ENCODE measurements at places on chromosomes 12 and 14.
A peak's percentile ranks its signal among the peaks of the same experiment; 100 is the strongest.

DNA sequence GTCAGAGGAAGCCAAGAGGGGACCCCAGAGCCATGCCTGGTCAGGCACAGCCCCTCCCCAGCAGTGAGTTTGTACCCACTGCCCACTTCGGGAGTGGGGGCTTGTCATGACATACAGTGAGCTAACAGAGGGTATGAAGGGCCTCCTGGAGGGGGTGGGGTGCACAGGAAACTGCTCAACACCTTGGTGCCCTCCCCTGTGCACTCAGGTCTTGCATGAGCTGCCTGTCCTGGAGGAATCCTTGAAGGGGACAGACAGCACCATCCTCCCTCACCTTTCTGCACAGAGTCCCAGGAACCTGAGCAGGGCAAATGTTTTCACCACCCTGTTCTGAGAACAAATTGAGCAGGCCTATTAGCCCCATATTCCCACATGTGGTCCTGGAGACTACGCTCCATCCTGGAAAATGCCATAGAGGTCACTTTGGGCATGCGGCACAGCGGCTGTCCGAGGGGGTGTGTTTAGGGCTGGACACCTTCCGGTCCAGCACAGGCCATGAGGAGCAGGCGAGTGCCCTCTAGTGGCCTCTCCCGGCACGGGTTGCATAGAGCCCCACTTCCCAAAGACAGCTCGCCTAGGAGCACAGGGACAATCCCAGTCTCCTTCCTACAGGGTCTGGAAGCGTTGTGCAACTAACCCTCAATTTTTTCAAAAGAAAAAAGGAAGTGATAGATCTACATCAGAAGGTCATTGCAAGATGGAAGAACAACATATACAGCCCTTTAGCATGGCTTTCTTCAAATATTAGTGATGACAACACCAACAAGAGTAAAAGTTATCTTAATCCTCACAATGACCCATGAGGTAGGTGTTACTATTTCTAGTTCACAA is 31.9 kb upstream of the ZFP36L1 start:
- peak; percentile 37 for DNase-seq

DNA sequence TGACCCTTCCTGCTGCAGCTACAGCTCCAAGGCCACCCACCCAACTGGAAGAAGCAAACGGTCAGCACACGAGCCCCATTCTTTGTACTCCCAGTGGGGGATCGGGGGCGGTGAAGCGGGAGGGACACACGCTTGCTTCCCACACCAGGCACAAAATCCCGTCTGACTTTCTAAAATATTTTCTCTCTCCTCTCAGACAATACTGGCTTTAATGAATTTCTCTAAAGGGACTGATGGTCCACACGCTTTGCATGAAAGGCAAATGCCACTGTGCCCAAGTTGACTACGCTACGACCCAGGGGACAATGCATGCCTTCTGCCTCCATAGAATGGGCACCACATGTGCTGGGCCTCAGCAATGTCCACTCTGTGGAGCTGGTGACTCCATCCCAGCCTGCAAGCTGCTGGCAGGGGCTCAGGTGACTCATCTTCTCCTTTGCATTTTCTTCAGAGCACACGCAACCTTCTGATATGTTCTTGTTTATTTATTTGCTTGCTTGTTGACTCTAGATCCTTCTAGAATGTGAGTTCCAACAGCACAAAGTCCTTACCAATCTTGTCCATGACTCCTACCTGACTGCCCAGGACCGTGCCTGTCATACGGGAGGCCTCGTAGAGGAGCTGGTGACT is 15.6 kb downstream of the SYNE3 start:
- DNase-seq = peak; percentile 83

DNA sequence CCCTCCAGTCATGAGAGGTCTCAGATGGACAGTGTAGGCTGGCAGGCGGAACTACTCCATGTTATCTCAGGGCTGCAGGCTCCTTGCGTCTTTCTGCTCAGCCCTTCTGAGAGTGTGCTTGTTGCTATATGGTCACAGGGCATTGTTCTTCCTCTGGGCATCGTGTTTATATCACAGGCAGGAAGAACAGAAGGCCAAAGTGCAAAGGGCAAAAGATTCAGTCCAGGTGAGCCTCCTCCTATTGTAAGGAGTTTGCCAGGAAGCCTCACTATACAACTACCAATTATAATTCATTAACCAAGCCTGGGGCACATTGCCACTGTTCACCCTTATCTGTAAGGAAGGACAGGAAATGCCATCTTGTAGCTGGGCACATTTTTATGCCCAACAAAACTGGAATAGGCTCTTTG is 195.5 kb upstream of the KITLG start:
- DNase-seq = no peak

DNA sequence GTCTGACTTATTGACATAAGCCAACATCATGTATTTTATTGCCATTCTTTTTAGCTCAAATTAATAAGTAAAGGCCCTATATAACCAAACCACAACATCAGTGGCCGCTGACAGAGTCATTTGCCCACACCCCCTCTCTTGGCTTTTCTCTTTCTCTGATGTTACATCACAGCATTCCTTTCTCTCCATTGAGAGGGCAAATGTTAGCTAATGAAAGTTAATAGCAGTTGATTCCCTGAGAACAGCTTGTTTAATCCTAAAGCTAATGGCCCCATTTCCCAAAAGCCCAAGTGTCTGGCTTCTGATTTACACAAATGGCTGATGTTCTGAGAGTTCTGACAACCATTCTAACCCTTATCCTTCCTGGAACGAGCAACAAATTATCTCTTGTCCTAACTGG is 308.8 kb downstream of the SNAPC1 start:
- no peak for DNase-seq

- no peak for DNase-seq
These were observed 96.3 kb downstream of the CACNA1C start for GRCh38 chr12:2149091-2149490.

DNA sequence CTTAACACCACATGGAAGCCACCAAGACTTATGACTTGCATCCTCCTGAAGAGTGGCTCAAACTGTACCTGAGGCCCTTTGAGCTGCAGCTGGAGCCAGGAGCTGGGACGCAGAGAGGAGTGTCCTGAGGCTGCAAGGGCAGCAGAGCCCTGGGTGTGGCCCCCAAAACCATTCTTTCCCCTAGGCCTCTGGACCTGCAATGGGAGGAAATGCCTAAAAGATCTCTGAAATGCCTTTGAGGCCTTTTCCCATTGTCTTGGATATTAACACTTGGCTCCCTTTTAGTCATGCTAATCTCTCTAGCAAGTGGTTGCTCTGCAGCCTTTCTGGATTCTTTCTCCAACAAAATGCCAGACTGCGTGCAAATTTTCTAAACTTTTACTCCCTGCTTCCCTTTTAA is 156.1 kb downstream of the SLC38A4 start:
- no peak for DNase-seq

DNA sequence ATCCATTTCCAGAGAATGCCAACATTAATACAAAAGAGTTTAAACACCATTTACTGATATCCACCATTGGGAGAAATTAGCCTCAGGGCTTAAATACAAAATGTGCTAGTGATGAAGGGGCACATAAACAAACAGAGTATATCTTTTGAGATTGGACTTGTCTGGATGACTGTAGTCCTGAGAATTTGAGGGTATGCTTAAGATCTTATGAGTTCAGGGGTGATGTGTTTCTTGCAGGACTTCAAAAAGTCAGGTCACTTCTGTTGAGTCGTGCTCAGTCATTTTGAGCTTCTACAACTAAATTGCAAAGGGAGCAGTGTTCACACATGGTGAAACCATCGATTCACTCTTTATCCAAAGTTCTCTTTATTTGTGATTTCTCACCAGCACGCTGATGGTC is 425.7 kb downstream of the ATP23 start:
- no peak for DNase-seq

- DNase-seq = no peak
These were observed 34.9 kb upstream of the DDHD1 start for GRCh38 chr14:53187921-53188463.

GRCh38 chr12:68962877-68963855 is 30.2 kb upstream of the CPM start:
- no peak for DNase-seq

GRCh38 chr14:73943083-73943482 is 6.8 kb downstream of the FAM161B start:
- DNase-seq = no peak

DNA sequence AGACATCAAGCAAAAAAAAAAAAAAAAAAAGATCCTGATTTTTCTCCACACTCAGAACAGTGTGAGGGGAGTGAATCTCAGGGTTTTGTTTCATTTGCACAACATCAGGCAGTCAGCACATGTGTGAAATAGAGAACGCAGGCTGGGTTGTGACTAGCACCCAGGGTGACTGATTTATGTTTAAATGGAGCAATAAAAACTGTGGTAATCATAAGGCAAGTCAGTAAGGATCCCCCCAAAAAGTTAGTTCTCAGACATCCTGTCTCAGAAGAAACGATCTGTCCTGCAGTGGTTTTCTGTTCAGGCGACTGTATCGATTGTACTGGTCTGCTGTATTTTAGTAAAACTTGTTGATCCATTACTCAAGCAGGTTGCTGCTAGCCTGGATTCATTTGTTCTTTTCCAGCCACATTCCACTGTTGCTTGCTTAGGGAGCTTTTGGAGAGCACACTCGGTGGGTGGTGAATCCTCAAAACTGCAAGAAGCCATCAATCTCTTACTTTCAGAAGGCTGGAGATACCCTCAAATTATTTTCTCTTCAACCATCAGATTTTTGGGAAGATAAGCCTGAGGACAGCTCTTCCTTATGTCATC is 107.1 kb downstream of the DACT1 start:
- no peak for DNase-seq

DNA sequence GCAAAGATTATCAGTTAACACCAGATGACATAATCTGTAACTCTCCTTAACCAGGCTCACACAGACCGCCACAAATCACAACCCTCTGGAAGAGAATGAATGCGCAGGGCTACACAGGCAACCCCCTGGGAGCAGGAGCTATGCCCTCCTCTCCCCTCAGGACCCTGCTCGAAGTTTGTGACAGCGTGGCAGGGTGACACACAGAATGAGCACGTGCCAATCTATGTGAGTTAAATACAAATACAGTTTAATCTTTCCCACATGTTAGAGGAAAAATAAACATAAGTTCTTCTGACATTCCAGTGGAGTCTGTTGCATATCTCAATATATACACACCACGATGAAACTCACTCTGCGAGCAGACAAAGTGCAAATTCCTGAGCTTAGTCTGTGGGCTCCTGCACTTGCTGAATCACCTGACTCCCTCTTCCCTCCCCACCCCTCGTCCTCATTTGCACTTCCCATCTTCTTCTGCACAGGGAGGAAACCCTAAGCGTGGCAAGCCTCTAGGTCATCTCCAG is 37.6 kb downstream of the BCAT1 start:
- peak; percentile 79 for DNase-seq

DNA sequence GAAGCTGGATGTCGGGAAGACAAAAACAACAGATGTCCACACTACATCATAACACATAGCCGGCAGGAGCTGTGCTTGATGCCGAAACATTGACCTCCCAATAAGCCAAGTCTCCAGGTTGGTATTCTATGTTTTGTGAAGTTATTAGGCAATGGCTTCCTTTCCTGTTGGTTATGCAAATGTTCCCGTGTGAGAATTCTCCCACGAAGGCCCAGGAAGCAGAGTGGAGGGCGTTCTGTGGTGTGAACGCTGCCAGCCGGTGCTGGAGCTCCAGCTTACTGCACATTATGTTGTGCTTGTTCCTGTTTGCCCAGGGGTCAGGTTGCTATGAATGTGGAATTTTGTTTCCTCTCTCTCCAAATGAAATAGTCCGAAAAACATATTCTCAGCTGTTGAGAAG is 156.4 kb upstream of the HMGA2 start:
- no peak for DNase-seq

- no peak for DNase-seq
These were observed 281.2 kb upstream of the TMTC1 start for GRCh38 chr12:30064906-30065305.

DNA sequence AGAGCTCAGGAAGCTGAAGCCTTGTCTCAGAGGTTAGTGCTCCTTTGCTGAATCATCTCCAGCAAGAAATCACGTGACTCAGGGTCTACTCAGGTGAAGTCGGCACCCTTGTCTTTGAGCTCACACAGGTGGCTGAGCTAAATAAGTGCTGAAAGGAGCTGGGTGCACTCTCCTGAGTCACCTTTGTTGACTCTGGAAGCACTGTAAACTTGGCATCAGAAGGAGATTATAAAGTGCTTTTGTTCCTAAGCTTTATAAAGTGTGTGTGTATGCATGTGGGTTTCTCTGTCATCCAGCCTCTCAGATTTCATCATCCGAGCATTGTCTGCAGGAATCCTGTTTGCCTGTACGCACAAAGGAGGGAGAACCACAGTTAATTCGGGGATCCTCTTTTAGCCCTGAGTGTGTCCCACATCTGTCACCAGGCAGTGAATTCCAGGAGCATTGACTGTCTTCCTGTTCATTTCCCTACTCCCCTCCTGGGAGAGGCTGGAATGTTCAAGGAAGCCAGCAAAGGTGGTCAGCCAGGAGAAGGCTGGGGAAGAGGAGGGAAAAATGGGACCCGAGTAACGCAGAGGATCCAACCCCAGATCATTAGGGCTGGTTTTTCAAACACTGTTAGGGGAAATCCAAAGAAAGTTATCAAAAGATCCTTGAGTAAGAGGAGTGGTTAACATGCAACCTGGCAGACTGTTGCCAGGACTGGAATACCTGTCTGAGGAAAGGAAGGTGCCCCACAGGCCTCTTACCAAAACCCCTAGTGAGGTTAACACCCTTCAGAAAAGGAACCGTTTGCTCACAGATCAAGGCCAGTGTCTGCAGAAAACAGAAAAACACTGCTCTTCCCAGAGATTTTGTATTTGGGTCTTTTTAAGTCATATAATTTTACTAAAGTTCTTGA is 157.5 kb upstream of the HIF1A start:
- no peak for DNase-seq

GRCh38 chr12:126157575-126157966 is 1092.3 kb downstream of the AACS start:
- DNase-seq = no peak

- DNase-seq = no peak
These were observed 58.1 kb upstream of the RMST start for GRCh38 chr12:97404543-97404942.
